ENCODE measurements at places on chromosomes 12 and 14.

- DNase-seq = no peak
Observed at GRCh38 chr12:100017056-100017455, 32.3 kb upstream of the ANKS1B start.

GRCh38 chr14:71803539-71804260 lies 128.5 kb upstream of the RGS6 start:
- no peak for DNase-seq

GRCh38 chr12:112433551-112433950 lies 14.8 kb downstream of the PTPN11 start:
- DNase-seq = no peak

DNA sequence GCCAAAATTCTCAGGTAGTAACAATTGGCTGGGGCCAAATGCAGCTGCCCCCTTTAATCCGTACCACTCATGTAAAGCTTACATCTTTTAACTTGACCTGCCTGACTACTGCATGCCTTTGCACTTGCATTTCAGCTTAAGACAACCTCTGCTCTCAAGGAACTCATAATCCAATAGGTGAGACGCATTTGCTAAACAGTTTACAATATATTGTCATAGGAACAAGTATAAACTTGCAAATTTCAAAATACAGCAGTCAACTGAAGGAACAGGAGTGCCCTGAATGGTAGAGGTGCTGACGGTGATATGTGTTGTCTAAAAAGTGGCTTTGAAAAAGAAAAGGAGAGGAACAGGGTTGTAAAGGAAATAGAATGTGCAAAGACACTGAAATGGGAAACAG lies 3.6 kb upstream of the BRMS1L start:
- DNase-seq = no peak

- no peak for DNase-seq
Observed at GRCh38 chr12:101493556-101493955, 18.4 kb downstream of the SPIC start.

- DNase-seq = no peak
Observed at GRCh38 chr12:66920205-66920604, 241.3 kb upstream of the GRIP1 start.

GRCh38 chr12:131333621-131334440 lies 377.1 kb upstream of the SFSWAP start:
- DNase-seq = no peak

DNA sequence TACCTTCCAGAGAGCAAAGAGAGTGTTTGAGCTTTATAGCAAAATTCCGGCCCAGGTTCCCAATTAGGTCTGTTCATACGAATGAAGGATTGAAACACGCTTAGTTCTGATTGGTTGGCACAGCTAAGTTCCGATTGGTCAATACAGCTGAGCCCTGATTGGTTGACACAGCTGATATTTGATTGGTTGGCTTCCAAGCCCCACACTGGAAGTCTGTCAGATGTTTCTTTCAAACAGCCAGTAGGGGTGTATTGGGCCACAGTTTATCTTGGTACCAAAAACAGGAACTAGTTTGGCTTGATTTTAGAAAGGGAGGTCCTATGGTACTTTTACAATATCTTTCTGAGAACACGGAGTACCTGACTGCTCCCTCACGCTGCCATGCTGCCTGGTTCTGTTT lies 93.4 kb downstream of the CAND1 start:
- no peak for DNase-seq

DNA sequence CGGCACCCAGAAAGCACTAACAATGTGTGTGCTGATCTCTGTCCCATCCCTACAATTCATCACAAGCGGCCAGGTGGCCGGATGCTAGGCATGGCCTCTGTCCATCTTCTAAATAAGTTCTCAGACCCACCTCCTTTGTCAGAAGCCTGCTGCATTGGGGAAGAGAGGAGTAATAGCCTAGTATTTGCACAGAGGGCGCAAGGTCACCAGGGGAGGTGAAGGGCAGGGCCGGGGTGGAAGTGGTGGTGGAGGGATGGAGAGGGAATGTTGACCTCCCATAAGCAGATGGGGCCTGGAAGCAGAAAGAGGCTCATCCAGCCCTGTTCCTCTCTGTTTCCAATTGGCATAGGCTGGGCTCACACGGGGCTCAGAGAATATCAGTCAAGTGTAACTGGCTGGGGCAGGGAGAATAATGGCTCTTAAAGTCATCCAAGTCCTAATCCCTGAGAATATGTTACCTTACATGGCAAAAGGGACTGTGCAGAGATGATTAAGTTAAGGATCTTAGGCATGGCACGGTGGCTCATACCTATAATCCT lies 6.9 kb downstream of the RILPL1 start:
- DNase-seq = no peak

DNA sequence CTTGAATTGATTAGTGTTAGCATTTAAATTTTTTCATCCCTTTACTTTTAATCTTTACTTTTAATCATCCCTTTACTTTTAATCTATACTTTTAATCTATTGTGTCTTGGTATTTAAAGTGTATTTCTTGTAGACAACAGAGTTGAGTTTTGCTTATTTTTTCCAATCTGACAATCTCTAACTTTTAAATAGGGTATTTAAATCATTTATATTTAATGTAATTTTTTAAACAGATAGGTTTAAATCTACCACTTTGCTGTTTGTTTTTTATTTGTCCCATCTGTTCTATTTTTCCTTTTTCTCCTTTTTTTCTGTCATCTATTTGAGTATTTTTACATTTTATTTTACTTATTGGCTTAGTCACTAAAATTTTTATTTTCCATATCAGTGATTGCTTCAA lies 68.3 kb downstream of the TTC7B start:
- no peak for DNase-seq

DNA sequence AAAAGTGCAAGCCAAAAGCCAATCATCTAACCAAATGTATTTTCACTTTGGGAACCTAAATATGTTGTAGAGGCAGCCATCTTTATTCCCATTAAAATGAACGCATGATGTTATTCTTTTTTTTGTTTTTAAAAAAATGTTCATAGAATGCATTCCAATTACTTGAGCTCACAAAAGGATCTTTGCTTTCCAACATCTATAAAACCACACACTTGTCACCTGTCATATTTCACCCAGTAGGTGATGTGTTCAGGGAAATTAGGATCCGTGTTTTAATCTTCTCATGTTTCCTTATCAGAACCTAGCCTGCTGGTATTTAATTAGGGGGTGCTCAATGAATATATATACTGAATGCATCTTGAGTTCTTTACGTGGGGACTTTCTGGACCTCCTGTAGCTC lies 13.6 kb downstream of the TTC8 start:
- no peak for DNase-seq

DNA sequence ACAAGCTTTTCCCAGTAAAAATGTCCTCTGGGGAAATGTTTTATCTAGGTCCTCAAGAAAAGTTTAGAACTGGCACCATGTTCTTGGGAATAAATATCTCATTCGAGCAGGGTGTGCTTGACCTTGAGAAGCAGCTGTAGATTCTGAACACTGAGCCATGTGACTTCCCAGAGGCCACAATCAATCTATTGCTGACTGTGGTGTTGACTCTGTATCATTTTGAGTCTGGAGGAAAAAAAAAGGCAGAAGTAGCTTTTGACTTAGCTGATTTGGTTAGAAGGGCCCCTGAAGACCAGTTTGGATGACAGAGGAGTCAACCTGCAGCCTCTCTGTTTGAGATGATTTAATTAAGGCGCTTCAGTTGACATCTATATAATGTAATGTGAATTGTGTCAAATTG lies 592.4 kb upstream of the SEL1L start:
- DNase-seq = no peak

DNA sequence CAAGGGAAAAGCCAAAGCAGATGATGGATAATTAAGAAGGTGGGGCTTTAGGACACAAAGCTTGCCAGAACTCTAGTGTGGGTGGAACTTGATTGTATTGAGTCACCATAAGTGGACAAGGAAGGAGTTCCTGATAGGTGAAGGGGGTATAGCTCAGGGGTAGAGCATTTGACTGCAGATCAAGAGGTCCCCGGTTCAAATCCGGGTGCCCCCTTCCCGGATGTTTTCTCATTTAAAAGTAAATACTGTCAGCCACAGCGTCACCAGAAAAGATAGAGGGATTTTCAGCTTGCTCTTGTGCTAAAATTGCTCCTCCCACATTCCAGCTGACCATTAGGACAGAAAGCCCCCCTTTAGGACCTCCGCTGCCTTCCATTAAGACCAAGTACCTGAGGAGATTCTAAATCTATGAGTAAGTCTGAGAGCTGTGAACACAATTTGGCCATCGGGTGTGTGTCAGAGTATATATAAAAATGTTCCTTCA lies 36.6 kb downstream of the DCAF4 start:
- DNase-seq = no peak

DNA sequence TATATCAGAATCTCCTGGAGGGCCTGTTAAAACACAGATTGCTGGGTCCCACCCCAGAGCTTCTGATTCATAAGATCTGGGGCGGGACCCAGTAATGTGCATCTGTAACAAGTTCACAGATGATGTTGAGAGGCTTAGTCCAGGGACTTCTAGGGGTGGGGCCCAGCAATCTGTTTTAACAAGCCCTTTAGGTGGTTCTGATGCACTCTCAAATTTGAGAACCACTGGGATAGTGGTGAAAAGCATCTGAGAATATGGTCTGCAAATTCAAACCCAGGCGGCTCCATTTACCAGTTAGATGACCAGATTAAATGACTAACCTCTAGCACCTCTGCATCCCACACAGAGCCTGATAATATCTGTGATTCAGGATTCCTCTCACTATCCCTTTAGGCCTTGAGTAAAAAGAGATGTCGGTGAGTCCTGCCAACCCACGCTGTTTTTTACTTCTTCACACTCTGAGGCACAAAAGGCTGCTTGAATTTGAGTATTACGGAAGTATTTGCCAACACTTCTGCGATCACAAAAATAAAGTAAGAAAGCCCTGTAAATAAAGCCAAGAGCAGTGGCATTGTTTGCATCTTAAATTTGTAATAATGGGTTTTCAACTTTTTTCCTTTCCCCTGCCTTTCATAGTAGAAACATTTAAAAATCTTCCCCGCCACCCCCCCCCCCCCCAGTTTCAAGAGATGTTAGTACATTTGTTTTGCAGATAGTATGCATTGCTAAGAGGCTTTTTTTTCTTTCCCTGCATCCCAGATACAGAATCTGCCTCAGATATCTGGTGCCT lies 1.8 kb upstream of the FRS2 start:
- no peak for DNase-seq

- DNase-seq = no peak
Observed at GRCh38 chr12:92132288-92132687, 13.4 kb downstream of the BTG1 start.

GRCh38 chr14:21486640-21487087 lies 9.7 kb downstream of the TOX4 start:
- DNase-seq = no peak

DNA sequence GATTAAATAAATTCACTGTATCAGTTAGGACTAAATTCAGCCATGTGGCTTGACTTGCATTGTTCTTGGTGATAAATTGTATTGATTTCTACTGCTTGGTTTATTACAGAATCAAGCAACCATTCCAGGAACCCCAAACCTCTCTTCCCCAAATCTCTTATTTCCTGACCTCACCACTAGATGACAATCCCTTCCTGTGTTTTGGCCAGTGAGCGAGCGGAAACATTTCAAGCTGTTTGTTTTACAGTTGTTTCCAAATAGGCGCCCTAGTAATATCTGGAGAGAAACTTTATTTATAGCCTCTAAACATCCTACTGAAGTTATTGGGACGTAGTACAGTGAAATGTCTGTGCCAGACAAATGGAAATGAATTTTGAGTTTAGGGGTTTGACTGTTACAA lies 161.1 kb downstream of the SNAPC1 start:
- no peak for DNase-seq

DNA sequence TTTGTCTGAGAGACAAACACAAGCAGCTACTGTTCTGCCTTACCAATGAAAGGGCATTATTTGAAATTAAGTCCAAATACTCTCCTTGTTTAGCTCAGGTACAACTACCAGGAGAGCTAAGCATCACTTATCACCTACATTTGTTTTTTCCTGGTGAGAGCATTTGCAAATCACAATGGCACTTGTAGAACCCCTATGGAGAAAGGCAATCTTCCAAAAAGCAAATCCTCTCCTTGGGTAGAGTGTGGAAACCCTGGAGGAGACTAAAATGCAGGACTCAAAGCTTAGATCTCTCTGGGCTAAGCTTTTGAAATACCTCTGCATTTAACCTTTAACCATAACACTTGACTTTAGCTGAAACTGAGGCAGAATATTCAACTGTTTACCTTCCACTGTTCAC lies 20.8 kb downstream of the GTSF1 start:
- no peak for DNase-seq

DNA sequence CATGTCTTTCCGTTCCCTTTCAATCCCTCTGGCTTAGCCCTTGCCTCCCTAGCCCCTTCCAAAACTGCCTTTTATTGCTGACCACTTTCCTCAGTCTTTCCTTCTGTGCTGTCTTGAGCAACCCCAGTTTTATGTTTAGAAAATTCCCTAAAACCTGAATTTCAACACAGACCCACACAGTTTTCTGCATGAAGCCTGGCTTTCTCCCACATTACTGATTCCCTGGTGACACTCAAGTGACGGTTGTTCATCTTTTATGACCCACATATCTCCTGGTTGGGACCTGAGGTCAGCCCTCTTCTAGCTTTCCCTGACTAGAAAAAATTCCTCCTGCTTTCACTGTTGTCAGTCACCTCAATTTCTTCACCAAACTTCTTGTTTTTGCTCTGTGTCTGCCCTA lies 21.0 kb downstream of the FGD4 start:
- DNase-seq = no peak

GRCh38 chr12:123445388-123446332 lies 9.2 kb upstream of the RILPL2 start:
- DNase-seq = no peak

- no peak for DNase-seq
Observed at GRCh38 chr12:18719922-18720510, 17.8 kb downstream of the PLCZ1 start.

DNA sequence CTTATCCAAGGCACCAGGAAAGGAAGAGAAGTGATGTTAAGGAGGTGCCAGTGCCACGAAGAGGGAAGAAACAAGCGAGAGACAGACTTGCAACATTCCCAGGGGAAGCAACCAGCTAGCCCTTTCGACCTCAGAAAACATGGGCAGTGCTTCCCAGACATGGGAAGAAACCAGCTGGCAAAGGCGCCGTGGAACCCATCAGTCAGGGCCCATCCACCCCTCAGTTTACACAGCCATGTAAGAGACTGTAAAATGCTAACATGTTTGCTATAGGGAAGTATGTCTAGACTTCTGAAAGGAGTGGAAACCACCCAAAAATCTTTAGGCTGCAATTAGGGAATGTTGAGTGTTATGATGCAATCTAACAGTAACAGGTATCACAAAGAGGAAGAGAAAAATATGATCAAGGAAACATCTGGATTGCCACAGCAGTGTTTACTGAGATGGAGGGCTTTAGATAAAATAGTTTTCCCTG lies 26.3 kb downstream of the ANAPC5 start:
- DNase-seq = no peak

- no peak for DNase-seq
Observed at GRCh38 chr12:89454080-89454848, 70.3 kb downstream of the GALNT4 start.
